ENCODE measurements at places on chromosomes 6 and 20. TPM values are rescaled to one million over a fixed set of nuclear protein-coding genes. Genes with fewer than 3 reads are reported as not detected.

ME1 gene
- total RNA-seq: 19.7 TPM

- no peaks in the 10 kb centered on the region for H3K27me3 ChIP-seq
- no peak overlapping the region for H3K27ac ChIP-seq
- no peak for DNase-seq
- no peaks in the 10 kb centered on the region for H3K4me1 ChIP-seq
- no peaks in the 10 kb centered on the region for H3K36me3 ChIP-seq
Measured at GRCh38 chr6:22110061-22110460, 186.8 kb downstream of the PRL start.

- no peaks in the 10 kb centered on the region for H3K36me3 ChIP-seq
- H3K27ac ChIP-seq: no peak overlapping the region
- peaks cover 7% of the 10 kb centered on the region for H3K4me1 ChIP-seq
- H3K4me3 ChIP-seq: no peak overlapping the region
- no peak for DNase-seq
Measured at GRCh38 chr6:39063526-39063925, 14.9 kb downstream of the GLP1R start.

GRCh38 chr6:25449774-25450173 lies 170.6 kb downstream of the CARMIL1 start:
- H3K27me3 ChIP-seq: no peaks in the 10 kb centered on the region
- no peak for DNase-seq
- H3K36me3 ChIP-seq: no peaks in the 10 kb centered on the region

DNA sequence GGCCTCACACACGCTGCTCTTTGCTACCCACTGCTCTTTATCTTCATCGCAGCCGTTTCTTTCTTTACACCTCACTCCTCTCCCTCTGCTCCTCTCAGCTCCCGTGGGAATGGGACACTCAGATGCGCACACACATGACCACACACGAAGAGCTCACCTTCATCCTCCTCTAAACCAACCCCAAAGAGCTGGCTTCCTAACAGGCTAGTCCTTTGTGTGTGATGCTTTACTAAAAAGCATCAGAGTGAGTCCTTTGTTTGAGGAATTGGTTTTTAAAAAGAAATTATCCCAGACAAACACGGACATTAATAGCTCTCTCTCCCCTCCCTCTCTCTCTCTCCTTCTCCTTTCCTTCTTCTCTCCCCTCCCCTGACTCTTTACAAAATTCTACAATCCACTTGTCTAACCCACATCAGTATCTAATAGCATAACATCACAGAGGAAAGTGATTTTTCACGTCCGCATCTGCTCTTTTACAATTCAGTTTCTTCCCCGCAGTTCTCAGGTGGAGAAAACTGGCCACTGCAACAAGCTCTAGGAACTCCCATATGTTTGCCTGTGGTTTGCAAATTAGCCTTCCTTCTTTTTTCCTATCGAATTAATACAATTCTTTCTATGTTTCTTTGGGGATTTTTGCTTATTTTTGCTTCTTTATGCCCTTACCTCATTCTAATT lies 306.8 kb upstream of the CNR1 start:
- H3K27me3 ChIP-seq: no peaks in the 10 kb centered on the region
- no peak overlapping the region for H3K27ac ChIP-seq
- no peak for DNase-seq
- no peaks in the 10 kb centered on the region for H3K4me1 ChIP-seq
